Stimulated activated CD8-positive, alpha-beta memory T cell treated with anti-CD3 and anti-CD28 coated beads, Interleukin-15, amount 100 ng/mL, for 1 hour (primary cell): ENCODE measurements at places on chromosomes 7 and 10.

- no peak for DNase-seq
These were observed 43.0 kb upstream of the CYP2C18 start for GRCh38 chr10:94640562-94640961.

- DNase-seq = no peak
These were observed 46.6 kb downstream of the ITGB1 start for GRCh38 chr10:32911285-32912016.

- DNase-seq = no peak
These were observed 210.9 kb downstream of the DGKI start for GRCh38 chr7:137635874-137636273.

- no peak for DNase-seq
These were observed 94.1 kb upstream of the MACROH2A2 start for GRCh38 chr10:69958556-69958902.

DNA sequence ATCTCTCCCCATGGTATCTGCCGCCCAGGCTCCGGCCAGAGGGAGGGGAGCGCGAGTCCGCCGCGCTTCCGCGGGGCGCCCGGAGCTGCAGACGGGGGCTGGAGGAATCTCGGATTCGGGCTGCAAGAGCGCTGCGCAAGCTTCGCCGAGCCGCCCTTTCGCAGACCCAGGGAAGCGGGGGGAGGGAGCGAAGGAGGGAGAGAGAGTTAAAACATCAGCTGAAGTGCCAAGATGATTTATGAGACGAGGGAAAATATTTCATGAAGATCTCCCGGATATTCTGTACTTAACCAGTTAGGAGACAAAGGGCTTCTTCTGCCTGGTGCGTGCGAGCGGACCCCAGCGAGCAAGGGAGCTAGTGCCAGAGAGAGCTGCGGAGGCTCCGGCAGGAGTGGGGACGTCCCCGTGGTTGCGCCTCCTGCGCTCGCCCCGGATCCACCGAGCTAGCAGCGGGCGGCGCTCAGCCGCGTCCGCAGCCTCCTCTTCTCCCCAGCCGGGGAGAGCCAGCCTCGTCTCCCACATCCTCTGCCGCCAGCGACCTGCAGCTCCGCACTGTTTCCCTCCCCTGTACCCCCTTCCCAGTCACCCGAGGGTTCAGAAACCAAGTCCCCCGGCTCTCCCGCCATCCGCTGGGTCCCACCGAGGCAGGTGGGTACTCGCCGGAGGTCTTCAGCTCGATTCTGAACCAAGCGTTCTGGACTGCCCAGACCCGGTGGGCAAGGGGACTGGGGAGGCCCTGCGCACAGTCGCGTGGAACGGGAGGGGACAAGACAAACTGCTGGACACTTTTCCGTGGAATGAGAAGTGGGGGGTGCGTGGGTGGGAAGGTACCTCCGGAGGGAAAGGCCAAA, 1.0 kb upstream of the PAX2 start:
- DNase-seq = no peak

GRCh38 chr10:127043301-127043700, 138.1 kb downstream of the DOCK1 start:
- DNase-seq = no peak

DNA sequence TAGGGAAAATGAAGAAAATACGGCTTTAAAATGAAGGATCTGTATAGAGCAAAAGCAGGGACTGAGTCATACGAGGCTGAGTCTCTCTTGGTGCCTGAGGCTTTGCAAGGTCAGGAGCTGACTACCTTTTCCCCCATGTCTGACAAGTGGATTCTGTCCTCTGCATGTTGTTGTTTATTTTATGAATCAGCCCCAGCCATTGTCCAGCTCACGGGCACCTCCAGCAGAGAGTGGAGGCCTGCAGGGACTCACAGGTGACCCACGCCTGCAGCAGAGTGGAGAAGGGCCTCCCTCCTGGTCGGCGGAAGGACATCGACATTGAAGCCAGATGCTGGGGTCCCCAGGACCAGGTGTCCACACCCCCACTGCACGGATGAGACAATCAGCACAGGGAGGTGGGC, 233.9 kb downstream of the WDR37 start:
- DNase-seq = no peak

GRCh38 chr7:47100817-47101435, 481.0 kb downstream of the TNS3 start:
- no peak for DNase-seq

DNA sequence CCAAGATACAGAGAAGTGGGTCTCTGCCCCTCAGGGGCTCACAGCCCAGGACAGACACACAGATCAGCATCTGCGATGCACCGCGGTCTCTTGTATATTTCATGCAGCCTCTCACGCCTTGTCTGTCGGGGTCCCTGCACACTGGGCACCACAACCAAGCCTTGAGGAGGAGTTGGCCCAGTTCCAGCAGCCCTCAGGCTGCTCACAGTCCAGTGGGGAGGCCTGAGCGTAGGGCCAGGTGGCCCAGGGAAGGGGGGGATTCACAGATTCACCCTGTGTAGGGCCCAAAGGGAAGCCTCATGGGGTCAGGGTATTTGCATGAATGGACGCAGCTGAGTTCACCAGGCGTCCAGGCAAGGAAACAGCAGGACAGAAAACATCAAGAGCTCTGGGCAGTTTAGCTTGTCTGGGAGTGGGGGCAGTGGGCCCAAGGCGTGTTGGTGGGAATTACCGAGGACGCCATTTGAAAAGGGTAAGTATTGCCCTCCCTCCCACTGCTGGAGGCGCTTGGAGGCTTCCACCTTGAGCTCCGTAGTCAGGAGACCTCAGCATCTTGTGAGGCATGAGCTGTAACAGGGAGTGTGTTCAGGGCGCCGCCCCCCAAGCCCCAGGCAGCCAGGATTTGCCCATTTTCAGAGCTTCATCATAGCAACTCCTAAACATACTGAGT, 129.1 kb upstream of the CHST15 start:
- no peak for DNase-seq

- peak; percentile 74 for DNase-seq
These were observed at the start of the genes COG5 and DUS4L for GRCh38 chr7:107563775-107564552. Gene COG5, minus strand, starts transcription at chr7:107563920. Its CDS starts 24 bp downstream, at chr7:107563896. Gene DUS4L, plus strand, starts transcription at chr7:107563971. Its CDS starts 3,100 bp downstream, at chr7:107567071.

- DNase-seq = no peak
These were observed 60.9 kb downstream of the MYOF start for GRCh38 chr10:93420944-93421825.

DNA sequence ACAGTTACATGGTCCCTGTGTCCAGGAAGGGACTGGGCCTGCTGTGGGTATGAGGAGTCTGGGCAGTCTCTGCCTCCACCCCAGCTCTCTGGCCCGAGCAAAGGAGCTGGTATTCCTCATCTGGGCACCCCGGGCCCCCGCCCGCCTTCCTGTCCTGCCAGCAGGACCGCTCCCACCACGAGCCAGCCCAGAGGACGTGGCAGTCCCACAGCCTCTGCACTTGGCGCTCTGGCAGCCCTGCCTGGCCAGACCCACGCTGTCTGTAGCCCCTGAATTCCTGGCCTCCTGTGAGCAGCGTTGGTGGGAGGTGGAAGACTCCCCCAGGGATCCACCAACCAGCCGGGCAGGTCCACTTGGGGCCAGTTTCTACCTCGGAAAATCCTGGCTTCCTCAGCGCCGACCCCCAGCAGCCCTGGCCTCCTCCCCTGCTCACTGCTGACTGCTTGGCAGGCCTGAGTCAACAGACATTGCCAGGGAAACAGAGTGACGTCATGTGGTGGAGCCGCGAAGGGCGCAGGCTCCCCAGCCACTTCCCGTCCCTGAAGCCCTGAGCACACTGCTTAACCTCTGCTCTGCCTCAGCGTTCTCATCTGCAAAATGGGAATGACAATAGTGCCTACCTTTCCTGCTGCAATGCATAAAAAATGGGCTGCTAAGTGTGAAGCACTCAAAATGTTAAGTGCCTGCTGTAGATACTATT, 21.6 kb upstream of the LIMK1 start:
- DNase-seq = peak; percentile 34
